Mesothelial cell of epicardium (in vitro differentiated cells): ENCODE measurements at places on chromosomes 13 and 19.

DNA sequence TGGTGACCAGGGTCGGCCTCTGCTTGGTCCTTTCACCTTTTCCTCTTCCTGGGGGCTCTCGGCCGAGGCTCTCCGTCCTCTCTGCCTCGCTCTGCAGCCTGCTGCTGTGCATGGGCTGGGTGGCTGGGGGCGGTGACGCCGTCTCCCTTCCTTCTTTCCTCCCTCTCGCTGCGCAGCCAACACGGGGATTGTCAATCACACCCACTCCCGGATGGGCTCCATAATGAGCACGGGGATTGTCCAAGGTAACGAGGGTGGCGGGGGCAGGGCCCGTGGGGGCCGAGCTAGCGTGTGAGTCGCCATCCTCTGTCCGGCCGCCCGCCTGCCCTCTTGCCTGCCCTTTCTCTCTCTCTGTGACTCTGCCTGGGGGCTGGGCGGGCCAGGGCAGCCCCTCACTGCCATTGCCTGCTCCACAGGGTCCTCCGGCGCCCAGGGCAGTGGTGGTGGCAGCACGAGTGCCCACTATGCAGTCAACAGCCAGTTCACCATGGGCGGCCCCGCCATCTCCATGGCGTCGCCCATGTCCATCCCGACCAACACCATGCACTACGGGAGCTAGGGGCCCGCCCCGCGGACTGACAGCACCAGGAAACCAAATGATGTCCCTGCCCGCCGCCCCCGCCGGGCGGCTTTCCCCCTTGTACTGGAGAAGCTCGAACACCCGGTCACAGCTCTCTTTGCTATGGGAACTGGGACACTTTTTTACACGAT, 7.1 kb downstream of the YIPF2 start:
- no peak for DNase-seq

- DNase-seq, result no peak
Observed at GRCh38 chr13:51347099-51347498, 7.6 kb downstream of the SERPINE3 start.

DNA sequence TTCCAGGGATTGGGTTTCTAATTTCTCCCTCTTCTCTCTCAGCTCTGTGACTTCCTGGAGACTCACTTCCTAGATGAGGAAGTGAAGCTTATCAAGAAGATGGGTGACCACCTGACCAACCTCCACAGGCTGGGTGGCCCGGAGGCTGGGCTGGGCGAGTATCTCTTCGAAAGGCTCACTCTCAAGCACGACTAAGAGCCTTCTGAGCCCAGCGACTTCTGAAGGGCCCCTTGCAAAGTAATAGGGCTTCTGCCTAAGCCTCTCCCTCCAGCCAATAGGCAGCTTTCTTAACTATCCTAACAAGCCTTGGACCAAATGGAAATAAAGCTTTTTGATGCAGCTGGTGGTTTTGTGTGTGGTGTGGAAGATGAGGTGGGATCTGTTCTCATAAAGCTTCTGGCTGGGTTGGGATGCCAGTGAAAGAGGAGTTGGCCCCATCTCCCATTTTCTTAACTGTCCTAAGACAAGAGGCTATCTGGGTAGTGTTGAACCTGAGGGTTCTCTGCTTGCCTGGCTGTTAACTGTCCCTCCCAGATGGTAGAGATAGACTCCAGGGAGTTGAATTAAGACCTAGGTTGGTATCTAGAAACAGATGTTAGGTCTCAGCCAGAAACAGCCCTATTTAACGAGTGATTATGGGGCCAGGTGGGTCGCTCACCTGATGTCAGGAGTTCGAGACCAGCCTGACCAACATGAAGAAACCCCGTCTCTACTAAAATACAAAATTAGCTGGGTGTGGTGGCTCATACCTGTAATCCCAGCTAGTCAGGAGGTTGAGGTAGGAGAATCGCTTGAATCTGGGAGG, 1.6 kb downstream of the FTL start:
- no peak for DNase-seq

DNA sequence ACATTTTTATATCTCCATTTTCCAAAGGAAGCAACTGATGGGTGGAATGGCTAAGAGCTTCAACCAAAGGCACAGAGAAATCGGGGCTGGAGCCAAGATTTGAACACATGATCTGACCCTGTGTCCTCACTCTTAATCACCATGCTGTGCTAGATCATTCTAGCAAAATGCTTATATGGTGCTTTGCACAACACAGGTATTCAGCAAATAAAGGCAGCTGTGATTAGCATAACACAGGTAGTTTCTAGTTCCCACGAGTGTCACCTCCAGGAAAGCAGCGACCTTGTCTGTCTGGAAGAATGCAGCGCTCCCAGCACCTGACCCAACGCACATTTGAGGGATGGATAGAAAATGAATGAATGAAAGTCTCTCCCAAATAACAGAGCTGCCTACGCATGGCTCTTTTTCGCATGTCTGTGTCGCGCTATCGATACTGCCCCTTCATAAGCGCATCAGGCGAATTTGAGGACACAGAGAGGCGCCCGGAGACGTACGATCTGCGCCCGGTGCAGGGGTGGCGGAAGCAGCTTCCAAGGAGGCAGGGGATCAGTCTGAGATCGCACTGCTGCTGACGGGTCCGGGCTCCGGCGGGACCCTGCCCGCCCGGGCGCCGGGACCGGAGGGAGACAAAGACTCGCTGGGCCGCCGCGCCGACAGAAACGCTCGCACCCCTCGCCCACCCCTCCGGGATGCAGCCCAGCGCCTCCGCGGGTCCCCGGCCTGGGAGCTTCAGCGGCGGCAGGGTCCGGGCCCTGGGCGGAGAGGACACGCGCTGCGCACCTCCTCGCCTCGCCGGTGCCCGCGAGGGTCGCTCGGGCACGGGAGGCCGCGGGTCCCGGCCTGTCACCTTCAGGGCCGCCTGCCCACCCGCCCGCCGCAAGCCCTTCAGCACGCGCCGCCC, 609 bp downstream of the EPS15L1 start:
- DNase-seq, result peak; percentile 28

GRCh38 chr13:44523146-44524015, 52.7 kb downstream of the TSC22D1 start:
- DNase-seq, result no peak

DNA sequence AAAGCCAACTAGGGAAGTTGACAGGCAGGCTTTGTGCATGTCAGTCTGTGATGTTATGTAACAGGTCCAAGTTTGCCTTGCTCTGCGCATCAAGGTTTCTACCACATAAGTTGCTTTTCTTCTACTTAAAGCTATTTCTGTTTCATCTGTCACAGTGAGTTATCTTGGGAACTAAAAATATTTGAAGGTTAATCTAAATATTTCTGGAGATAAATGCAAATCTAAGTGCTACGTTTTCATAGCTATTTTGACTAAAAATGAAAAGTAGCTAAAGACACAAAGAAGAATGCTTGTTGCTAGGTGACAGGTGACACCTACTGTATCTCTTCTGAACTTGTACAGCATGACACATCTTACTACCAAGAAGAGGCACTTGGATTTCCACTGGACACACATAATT, 135.6 kb downstream of the KLF12 start:
- no peak for DNase-seq

GRCh38 chr13:36282821-36283432, 14.7 kb downstream of the CCDC169 start:
- no peak for DNase-seq

DNA sequence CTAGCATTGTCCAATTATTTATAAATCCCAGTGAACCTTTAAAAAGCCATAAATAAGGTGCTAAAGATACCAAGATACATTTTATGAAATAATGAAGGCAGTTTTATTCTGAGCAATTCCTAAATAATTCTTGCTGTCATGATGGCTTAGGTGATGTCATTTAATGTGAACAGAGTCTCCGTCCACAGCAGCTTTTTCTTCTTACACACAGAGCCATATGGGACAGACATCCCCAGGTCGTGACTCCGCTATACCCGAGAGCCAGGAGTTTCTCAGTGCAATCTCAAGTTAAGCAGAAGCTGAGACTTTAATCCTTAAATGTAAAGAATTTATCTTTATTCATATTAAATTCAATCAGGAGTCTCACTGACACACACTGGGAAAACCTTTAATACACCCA, 29.7 kb downstream of the EFNB2 start:
- DNase-seq, result no peak

DNA sequence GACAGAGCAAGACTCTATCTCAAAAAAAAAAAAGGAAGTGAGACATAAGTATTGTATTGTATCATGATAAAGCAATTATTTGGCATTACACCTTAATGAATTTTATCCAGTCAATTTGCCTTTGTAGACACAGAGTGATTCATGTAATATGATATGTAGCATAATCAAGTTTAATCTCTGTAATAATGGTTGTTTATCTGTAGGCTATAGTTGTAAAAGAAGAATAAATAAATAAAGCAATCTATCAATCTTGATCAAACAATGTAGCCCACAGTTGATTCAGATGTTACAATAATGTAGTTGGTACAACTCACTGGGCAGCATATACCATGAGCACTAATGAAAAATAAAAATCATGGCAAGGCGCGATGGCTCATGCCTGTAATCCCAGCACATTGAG, 28.5 kb upstream of the CEACAM20 start:
- no peak for DNase-seq
